Ovary (tissue), 10 donors: ENCODE measurements at places on chromosomes 7 and 10.

DNA sequence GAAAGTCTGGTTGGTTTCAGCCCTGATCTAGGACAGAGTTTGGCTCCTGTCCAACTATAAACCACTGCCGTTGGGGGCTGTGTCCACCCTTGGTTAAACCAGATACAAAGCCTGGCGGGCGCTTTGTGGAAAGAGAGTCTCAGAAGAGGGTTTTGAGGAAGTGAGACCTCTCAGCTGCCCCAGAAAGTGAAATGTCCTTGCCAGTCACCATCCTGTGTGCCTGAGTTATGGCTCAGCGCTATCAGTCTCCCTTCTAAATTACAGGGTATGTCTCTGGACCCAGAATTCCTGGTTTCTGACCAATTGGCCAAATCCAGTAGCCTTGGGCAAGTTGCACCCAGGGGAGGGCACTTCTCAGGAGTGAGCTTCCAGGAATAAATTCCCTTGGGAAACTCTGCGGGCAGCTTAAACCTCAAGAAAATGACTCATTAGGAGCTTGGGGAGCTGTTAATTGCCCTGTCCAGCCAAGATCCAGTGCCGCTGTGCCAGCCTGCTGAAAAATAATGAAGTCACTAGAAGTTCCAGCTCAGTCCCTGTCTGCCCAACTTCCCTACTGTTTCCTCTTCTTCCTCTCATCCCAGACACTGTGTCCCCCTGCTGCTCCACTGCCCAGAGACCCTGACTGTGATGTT lies 66.7 kb upstream of the PDZD8 start:
- DNase-seq, result no peak

DNA sequence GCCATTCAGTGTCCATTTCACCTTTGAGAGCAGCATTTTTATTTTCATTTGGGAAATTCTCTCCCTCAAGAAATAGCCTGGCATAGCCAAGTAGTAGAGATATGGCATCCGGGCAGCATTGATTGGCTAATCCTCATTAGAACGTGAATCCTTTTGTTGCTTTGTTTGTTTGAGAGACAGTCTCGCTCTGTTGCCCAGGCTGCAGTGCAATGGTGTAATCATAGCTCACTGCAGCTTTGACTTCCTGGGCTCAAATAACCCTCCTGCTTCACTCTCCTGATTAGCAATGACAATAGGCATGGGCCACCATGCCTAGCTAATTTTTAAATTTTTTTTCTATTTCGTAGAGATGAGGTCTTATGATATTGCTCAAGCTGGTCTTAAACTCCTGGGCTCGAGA lies 1174.9 kb upstream of the AUTS2 start:
- DNase-seq, result no peak

- DNase-seq, result no peak
These were observed 3.0 kb upstream of the CALHM3 start for GRCh38 chr10:103481974-103482531.

DNA sequence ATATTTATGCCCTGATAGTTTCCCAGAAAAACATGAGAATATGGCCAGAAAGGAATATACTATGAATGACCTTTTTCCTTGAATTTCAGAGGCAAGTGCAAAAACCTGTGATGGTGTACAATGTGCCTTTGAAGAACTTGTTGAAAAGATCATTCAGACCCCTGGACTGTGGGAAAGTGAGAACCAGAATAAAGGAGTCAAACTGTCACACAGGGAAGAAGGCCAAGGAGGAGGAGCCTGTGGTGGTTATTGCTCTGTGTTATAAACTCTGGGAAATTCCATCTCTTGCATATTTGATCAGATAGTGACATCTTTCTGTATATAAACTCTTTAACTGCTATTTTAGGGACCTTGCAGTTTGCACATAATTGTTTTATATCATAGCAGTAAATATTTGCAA lies 33.7 kb downstream of the RAB18 start:
- DNase-seq, result no peak

DNA sequence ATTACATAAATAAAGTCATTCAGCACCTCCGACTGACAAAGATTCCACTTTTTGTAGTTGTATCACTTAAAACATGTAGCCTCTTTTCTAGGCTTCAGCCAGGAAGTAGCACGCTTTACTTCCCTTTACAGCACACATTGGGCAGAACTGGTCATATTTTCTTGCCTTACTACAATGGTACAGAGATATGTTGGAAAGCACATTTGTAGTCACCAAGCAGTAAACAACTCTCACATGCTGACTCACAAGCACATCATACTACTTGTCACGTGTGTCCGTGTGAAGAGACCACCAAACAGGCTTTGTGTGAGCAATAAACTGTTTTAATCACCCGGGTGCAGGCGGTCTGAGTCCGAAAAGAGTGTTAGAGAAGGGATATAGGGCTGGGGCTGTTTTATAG lies 1071.8 kb downstream of the DNAJB9 start:
- DNase-seq, result no peak

GRCh38 chr7:131066635-131067034 lies 261.0 kb upstream of the MKLN1 start:
- no peak for DNase-seq

DNA sequence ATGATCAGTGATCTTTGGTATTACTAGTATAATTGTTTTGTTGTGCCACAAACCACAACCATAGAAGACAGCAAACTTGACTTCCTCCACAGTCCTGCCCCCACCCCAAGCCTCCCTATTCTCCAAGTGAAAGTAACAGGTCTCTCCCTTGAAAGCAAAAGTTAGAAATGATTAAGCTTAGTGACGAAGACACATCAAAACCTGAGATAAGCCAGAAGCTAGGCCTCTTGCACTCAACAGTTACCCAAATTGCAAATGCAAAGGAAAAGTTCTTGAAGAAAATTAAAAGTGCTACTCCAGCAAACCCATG lies 7.5 kb downstream of the SAR1A start:
- DNase-seq, result no peak

GRCh38 chr10:62021128-62021665 lies 119.7 kb downstream of the ARID5B start:
- no peak for DNase-seq

- no peak for DNase-seq
These were observed 96.4 kb upstream of the AOAH start for GRCh38 chr7:36820527-36821170.

DNA sequence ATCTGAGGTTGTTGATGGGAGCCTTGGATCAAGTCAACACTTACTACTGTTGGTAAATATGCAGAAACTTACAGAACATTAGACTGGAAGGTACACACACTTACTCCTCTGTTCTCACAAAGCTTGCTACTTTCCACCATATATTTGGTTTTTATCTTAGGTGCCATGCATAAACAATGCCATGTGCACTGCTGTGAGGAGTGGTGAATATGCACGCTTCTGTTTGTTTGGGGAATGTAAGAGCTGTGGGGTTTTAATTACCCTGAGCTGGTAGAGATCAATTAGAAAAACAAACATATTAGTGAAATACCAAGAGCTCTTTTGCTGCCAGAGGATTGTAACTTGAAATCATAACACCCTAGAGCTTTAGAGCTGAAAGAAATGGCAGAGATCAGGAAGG lies 79.8 kb upstream of the ARID5B start:
- no peak for DNase-seq

DNA sequence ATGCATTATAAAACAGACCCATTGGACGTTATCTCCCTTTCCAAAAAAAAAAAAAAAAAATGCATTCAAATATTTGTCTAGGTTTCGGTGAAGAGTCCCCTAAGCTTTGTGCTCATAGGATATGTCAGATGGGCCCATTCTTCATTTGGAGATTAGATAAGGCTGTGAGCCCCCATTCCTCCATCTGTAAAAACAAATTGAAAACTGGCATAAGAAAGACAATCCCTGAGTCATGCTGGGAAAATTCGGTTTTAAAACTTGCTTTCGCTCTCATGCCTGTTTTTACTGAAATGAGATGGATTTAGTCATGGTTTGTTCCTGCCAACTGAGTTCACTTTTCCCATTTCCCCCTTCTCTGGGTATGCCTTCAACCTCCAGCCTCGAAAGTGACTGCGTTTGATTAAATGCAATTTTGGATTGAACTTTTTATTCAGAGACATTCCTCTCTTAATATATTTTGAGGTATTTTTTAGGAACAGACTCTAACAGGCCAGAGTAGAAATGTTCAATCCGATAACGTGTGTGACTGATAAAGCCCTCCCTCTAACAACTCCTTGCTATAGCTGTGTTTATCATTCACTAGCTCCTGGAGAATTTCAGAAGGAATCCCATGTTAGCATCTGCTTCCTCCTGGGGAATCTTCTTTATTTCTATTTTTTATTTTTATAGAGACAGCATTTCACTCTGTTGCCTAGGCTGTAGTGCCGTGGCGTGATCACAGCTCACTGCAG lies 190.9 kb upstream of the LYZL2 start:
- DNase-seq, result no peak

- DNase-seq, result no peak
These were observed 168.3 kb downstream of the UBE2H start for GRCh38 chr7:129784437-129784782.

- DNase-seq, result no peak
These were observed 184.2 kb downstream of the MAD1L1 start for GRCh38 chr7:2048531-2048930.

DNA sequence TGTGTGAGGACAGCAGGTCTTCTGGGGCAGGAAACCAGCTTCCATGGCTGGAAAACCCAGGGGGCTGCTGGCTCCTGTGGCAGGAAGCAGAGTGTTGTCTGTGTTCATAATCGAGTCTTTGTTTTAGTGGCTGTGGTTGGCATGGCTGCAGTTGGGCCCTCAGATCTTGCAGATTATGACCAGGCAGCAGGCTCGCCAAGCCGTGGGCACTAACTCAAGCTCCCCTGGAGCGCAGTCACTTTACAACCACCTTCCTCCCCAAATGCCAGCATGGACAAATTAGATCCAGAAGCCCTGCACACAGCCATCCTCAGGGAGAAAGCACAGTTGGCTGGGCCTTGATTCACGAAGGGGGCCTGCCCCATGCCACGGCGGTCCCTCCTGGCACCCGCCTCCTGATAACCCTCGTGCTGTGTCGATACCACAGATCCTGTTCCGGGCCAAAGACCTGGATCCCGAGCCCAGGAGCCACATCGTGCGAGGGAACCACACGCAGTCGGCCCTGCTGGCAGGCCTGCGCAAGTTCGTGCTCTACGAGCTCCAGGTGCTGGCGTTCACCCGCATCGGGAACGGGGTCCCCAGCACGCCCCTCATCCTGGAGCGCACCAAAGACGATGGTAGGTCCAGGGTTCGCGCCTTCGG lies 552.5 kb upstream of the FOXK1 start:
- peak; percentile 12 for DNase-seq

DNA sequence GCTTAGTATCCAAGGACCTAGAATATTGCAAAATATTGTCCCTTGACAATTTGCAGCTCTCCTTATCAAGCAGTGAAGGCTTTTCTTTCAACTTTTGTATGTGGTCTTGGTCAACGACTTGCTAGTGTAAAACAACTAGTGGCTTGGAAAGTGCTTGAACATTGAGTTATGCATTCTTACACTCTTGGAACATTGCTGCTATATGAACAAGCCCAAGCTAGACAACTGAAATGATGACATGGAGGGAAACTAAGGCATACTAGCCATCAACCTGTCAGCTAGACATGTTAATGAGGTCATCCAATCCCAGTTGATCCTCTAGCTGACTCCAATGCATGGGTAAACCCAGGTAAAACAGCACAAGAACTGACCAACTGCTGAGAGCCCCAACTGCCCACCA lies 12.7 kb upstream of the DMTF1 start:
- no peak for DNase-seq

- DNase-seq, result no peak
These were observed 128.8 kb upstream of the GPR26 start for GRCh38 chr10:123537188-123537961.

GRCh38 chr10:4651404-4652037 lies 174.5 kb upstream of the AKR1E2 start:
- no peak for DNase-seq

DNA sequence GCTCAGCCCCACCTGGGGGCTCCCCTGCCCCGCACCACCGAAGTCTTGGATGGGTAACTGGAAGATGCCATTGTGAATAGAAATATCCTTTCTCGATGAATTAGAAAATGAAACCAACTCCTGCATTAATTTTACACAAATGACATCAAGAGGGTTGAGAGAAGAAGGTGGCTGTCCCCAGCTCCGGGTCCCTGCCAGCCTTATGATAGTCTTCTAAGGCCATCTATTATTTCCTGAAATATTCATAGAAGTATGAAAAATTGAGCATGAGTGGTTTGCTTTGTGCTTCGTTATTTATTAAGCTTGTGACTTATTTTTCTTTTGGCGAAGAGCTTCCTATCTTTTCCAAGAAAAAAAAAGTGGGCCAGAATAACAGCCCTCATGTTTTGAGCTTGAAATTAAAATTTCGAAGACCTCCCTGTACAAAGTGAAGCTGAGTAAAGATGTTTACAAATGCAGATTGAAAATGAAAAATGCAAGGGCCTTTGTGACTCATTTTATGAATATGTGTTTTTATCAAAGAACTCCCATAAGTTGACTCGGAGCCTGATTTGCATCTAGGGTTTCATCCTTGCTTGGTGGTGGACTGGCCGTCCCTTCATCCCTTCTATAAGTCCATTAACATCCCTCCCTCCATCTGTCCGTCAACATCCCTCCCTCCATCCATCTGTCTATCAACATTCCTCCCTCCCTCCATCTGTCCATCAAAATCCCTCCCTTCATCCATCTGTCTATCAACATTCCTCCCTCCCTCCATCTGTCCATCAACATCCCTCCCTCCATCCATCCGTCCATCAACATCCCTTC lies 20.5 kb upstream of the CFAP46 start:
- no peak for DNase-seq

- no peak for DNase-seq
These were observed 64.0 kb upstream of the CACUL1 start for GRCh38 chr10:118818621-118819221.

- no peak for DNase-seq
These were observed 40.2 kb upstream of the TES start for GRCh38 chr7:116170180-116170579.

GRCh38 chr7:44383566-44383965 lies 58.2 kb upstream of the CAMK2B start:
- peak; percentile 3 for DNase-seq

DNA sequence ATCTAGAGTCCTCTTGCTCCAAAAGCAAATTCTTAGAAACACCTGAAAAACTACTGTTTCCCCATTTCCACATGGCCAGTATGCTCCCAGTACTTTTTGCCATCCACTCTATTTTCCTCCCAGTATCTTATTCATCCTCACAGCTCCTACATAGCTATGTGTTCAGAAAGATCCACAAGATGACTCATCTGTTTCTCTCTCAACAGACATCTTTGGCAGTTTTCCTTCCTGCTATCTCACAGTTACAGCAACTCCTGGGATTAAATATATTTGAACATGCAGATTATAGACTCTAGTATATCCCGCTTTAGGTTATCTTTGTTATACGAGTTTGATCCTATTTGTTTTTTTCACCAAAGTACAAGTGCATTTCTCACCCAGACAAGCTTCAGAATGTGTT lies 675.6 kb upstream of the POT1 start:
- no peak for DNase-seq

GRCh38 chr7:1939434-1940401 lies 269.6 kb downstream of the ELFN1 start:
- no peak for DNase-seq
